Stimulated activated CD8-positive, alpha-beta memory T cell treated with anti-CD3 and anti-CD28 coated beads, Interleukin-4, amount 100 ng/mL, for 4 hours (primary cell): ENCODE measurements at places on chromosomes 7 and 10.

DNA sequence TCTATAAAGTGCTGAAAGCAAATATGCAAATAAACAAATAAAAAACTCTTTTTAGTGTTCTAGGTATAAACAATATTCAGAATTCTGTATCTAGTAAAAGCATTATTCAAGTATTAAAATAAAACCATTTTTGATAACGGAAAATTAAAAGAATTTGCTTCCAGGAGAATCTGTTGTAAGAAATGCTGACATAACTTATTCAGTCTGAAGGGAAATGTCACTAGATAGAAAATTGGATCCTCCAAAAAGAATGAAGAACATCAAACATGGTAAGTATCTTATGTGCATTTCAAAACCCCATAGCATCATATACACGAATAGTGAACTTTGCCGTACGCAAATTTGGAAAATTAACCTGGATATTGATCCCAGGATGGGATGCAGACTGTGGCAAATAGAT is 506.7 kb downstream of the GLRX3 start:
- no peak for DNase-seq

DNA sequence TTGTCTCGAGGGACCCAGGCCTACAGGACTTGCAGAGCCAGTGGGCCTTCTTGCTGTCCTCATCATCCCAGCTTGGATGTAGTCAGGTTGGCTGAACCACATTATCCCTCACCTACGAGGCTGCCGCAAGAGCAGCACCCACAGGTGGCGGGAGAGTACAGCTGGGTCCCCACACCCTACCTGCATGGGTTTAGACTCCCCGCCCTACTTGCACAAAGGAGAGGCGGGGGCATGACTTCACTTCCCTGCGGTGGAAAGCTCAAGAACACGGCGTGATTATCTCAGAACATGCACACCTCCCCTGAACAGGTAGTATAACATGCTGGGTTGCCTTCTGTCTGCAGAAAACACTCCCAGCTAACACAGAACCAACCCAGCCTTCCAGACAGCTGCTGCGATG is 57.5 kb downstream of the CTBP2 start:
- DNase-seq = no peak

DNA sequence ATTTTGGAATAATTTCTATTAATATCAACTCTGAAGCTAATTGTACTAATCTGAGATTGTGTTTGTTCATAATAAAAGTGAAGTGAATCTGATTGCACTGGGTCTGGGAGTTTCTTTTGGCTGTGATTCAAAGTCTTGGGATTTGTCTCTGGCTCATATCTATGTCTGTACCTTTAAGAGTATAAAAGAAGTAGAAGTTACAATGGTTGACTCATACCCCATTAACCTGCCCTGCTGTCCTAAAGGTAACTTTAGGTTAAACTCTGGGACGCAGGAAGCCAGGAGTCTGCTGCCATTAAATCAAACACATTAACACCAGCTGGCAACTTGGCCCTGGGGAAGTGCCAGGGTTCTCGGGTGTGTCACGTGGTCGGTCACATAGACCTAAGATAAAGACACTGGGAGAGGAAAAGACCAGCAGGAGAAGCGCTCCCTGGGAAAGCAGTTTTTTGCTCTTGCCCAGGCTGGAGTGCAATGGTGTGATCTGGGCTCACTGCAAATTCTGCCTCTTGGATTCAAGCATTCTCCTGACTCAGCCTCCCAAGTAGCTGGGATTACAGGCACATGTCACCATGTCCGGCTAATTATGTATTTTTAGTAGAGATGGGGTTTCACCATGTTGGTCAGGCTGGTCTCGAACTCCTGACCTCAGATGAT is 17.8 kb downstream of the SCD start:
- DNase-seq = no peak

- no peak for DNase-seq
Measured at GRCh38 chr7:45888993-45889366, 692 bp downstream of the IGFBP1 start.

- no peak for DNase-seq
Measured at GRCh38 chr10:45202242-45202641, 113.2 kb downstream of the OR13A1 start.

DNA sequence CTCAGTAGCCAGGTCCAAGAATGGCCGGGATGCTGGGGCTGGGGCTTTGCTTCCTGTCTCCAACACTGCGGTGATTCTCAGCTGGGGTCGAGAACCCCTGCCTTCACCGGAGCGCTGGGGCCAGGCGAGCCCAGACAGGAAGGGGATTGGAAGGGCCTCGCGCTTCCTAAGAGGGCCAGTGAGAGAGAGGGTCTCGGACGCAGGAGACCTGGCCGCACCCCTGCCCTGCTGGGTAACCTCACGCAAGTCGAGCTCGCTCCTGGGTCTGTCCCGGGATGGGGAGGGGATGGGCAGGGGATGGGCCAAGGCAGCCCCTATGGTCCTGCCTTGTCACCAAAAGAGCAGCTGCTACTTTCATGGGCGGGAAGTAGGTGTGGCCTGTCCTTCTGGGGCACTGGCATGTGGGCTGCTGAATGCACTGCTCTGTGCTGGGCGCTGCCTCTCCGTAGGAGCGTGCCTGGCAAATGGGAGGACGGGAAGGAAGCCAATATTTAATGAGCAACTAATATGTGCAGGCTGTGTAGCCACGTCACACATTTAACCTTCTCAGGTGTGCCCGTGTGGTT is 20.0 kb downstream of the KCNK18 start:
- no peak for DNase-seq
